ENCODE measurements at places on chromosomes 12 and 14. TPM values are rescaled to one million over a fixed set of nuclear protein-coding genes. Genes with fewer than 3 reads are reported as not detected.

GRCh38 chr12:11761869-11762567 is 112.5 kb downstream of the ETV6 start:
- H3K27me3 ChIP-seq = no peaks in the 10 kb centered on the region
- peaks cover 11% of the 10 kb centered on the region for H3K4me1 ChIP-seq
- no peak for DNase-seq

DNA sequence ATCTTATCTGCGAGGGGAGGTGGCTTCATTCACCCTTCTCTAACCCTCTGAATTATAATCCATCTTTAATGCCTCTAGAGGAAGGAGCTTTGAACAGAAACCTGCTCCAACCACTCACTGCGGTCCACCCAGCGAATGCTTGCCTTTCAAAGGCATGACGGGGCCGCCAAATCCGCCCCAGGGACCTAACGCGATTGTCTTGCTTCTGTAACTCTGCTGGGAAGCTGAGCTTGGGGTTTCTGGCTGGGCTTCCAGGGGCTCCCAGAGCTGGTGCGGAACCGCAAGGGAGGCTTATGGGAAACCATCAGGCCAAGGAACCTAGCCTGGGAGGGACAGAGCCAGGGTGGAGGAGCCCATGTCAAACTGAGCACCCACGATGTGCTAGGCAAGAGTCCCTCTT is 231.2 kb upstream of the LHX5 start:
- H3K4me3 ChIP-seq = no peak overlapping the region
- no peak for DNase-seq
- no peaks in the 10 kb centered on the region for H3K36me3 ChIP-seq
- H3K27ac ChIP-seq = no peak overlapping the region

DNA sequence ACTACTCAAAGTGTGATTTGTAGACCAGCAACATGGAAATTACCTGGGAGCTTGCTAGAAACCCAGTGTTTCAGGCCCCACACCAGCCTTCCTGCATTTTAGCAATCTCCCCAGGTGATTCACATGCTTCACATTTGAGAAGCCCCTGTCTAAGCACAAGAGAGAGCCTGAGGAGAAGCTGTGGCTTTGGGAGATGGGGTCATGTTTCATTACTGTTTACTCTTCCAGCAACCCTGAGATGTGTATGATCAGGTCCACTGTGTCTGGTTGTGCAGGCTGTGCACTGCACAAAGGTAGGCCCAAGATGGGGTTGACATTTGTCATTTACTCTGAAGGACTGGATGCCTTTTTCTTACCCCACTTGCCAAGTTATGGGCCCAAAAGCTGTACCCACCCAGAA is 190.1 kb downstream of the SLC41A2 start:
- H3K4me3 ChIP-seq = no peak overlapping the region
- H3K4me1 ChIP-seq = no peaks in the 10 kb centered on the region
- no peak overlapping the region for H3K27ac ChIP-seq
- no peaks in the 10 kb centered on the region for H3K36me3 ChIP-seq
- no peaks in the 10 kb centered on the region for H3K27me3 ChIP-seq

CIDEB gene
- total RNA-seq = 12.9 TPM
